ENCODE measurements at places on chromosomes 7 and 10. TPM values are rescaled to one million over a fixed set of nuclear protein-coding genes. Genes with fewer than 3 reads are reported as not detected.

LRRD1 gene
- 0.44 TPM for total RNA-seq

BMS1 gene
- 21.1 TPM for total RNA-seq

GIMAP4 gene
- 22.5 TPM for total RNA-seq

HMX3 gene
- 1.1 TPM for total RNA-seq

PLXDC2 gene
- total RNA-seq = 65.8 TPM

ZPBP gene
- 5.7 TPM for total RNA-seq

CRPPA gene
- total RNA-seq = 9.6 TPM

HOXA3 gene
- not detected for total RNA-seq

CPA2 gene
- total RNA-seq = not detected

FEZF1 gene
- total RNA-seq = 0.27 TPM

TRIL gene
- total RNA-seq = 19.8 TPM

RSU1 gene
- total RNA-seq = 35.7 TPM

SPDYE1 gene
- total RNA-seq = not detected

TMEM236 gene
- total RNA-seq = 0.44 TPM

PHF14 gene
- 162 TPM for total RNA-seq

IGFBP3 gene
- 105 TPM for total RNA-seq

TRAPPC14 gene
- total RNA-seq = 13.5 TPM

CH25H gene
- 0.99 TPM for total RNA-seq

CYP3A4 gene
- total RNA-seq = not detected

ZNF488 gene
- total RNA-seq = 7.5 TPM

PSMA2 gene
- total RNA-seq = 42.6 TPM

SNCG gene
- 33.3 TPM for total RNA-seq

GLI3 gene
- total RNA-seq = 30.2 TPM

LFNG gene
- total RNA-seq = 42.2 TPM

INHBA gene
- total RNA-seq = 8.8 TPM

NRCAM gene
- total RNA-seq = 171 TPM
